ENCODE measurements at places on chromosomes 5 and 9. TPM values are rescaled to one million over a fixed set of nuclear protein-coding genes. Genes with fewer than 3 reads are reported as not detected.
A peak's percentile ranks its signal among the peaks of the same experiment; 100 is the strongest.

GRCh38 chr9:20732118-20732517 lies 48.1 kb downstream of the FOCAD start:
- peak; percentile 97 for DNase-seq

- DNase-seq, result no peak
Observed at GRCh38 chr5:181120306-181120705, 10.7 kb downstream of the OR2V1 start.

ADGRV1 gene
- 0.04 TPM for total RNA-seq

GRCh38 chr9:13967438-13967837 lies 346.5 kb downstream of the NFIB start:
- DNase-seq, result no peak

EGFL7 gene
- 500 TPM for total RNA-seq

GRCh38 chr5:33524476-33524875 lies 83.7 kb downstream of the TARS1 start:
- DNase-seq, result no peak

IFNK gene
- total RNA-seq, result not detected

DNA sequence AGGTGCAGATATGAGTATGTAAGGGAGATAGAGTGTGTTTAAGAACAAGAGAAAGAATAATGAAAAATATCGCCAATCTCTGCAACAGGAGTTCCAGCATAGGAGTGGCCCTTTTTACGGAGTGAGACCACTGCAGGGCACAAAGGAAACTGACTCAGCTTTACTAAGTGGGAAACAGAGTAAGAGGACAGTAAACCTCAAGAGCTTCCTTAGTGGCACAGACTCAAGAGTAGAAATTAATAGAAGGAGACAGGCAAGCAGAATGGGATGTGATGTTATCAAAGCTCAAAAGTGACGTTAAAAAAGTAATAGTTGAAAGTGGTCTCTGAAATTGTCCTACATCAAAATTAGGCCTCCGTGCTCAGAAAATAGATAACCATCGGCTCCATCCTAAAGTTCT lies 2.1 kb upstream of the SH3RF2 start:
- no peak for DNase-seq

Data from pulmonary artery endothelial cell (primary cell).